Omental fat pad (tissue), 4 donors: ENCODE measurements at places on chromosomes 2 and 18.

GRCh38 chr2:128448331-128449225 is 129.9 kb upstream of the HS6ST1 start:
- no peak for DNase-seq

GRCh38 chr2:205957452-205958154 is 128.4 kb downstream of the INO80D start:
- no peak for DNase-seq

DNA sequence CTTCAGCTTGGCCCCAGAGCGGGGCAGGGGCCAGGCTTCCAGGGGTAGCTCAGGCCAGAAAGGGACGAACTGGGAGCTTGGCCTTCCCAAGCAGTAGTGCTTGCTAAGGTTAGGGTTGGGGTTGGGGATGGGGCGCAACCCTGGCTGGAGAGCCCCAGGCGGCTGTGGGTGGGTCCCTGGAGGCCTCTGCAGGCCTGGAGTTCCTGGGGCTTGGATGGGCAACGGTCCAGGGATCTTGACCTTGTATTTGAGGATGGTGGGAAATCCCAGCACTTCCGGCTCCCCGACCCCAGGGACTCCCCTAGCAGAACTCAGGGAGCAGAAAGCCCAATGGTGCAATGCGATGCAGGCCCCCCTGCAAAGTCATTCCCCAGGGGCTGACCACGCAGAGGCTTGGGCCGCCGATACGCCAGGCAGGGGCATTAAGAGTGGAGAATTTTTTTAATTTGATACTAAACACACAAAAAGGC is 12.6 kb upstream of the MLPH start:
- DNase-seq, result no peak

DNA sequence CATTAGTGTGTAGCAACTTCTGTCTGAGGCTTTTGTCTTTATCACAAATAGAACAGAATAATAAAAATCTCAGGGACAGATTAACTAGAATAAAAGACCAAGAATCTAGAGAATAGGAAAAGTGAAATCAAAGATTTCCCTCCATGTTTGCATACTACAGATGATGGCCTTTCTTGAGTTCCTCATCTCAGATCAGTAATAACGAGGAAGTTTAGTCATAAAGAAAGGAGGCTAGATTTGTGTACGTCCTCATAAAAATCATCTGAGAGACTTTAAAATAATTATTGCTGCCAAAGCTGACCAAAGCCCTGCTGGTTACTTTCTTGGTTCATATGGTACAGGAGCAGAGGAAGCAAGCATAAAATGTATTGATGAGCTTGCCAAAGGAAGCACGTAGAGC is 117.3 kb downstream of the MIB1 start:
- no peak for DNase-seq

GRCh38 chr2:208867374-208867773 is 460.8 kb downstream of the PTH2R start:
- DNase-seq, result no peak

- no peak for DNase-seq
Observed at GRCh38 chr2:85839461-85839860, 49.3 kb downstream of the ST3GAL5 start.

DNA sequence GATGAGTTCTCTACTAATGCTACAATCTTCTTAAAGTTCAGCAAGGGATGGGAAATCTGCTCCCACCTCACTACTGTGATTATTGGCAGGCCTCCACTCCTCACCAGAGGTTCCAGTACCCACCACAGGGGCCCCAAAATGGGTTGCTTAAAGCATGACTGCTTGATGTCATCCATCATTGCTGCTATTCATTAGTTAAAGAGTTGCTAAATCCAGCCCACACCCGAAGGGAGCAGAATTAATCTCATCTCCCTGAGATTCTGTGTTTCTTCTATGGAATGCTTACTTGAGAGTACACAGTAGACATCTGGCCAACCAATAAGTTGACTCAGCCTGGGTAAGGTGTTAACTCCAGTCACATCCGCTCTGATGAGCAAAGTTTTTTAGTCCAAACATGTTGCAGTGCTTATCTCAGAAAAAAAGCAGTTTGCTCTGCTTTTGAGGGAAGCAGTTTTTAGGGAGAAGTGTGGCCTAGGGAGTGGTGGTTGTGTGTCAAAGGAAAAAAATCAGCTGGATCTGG is 690.2 kb upstream of the POU3F3 start:
- no peak for DNase-seq

GRCh38 chr18:46771141-46771540 is 14.3 kb upstream of the ST8SIA5 start:
- DNase-seq, result no peak

GRCh38 chr18:46629361-46629760 is 27.7 kb downstream of the LOXHD1 start:
- DNase-seq, result no peak

DNA sequence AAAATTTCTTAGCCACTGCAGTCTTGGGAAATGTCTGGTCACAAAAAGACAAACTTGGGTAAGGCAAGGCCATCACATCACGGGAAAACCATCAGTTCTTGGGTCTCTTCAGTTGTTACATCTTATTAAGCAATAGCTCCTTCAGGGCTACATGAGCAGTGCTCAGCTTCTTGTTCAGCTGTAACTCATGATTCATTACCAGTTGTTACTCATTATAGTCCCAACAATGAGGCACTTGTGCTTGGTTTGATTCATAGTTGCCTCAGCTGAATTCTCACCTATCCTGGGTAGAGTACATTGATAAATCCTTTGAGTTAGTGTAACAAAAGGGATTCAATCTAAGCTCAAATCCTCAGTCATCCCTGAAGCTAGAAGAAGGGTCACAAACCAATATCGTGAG is 102.4 kb upstream of the DCC start:
- DNase-seq, result no peak

DNA sequence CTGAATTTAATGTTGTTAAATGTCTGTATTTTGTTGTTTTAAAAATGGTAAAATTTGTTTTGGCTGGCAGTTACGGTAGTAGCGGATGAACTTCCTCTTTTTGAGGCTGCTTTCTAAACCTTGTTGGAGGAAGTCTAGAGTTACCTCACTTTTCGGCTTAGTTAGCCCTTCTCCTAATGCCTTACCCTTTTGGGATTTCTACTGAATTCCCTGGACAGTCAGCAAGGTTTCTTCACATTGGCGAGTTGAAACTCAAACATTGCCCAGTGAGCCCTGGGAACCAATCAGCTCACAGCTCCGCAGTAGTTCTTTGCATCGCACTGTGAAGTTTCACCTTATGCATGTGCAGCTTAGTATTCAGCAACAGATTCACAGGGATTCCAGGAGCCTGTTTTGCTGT is 55.2 kb downstream of the TMEM247 start:
- no peak for DNase-seq

GRCh38 chr2:98908931-98909316 is 27.1 kb downstream of the CRACDL start:
- no peak for DNase-seq

GRCh38 chr2:158818511-158818910 is 23.4 kb downstream of the DAPL1 start:
- DNase-seq, result no peak

GRCh38 chr2:142286618-142287017 is 155.8 kb upstream of the LRP1B start:
- no peak for DNase-seq

DNA sequence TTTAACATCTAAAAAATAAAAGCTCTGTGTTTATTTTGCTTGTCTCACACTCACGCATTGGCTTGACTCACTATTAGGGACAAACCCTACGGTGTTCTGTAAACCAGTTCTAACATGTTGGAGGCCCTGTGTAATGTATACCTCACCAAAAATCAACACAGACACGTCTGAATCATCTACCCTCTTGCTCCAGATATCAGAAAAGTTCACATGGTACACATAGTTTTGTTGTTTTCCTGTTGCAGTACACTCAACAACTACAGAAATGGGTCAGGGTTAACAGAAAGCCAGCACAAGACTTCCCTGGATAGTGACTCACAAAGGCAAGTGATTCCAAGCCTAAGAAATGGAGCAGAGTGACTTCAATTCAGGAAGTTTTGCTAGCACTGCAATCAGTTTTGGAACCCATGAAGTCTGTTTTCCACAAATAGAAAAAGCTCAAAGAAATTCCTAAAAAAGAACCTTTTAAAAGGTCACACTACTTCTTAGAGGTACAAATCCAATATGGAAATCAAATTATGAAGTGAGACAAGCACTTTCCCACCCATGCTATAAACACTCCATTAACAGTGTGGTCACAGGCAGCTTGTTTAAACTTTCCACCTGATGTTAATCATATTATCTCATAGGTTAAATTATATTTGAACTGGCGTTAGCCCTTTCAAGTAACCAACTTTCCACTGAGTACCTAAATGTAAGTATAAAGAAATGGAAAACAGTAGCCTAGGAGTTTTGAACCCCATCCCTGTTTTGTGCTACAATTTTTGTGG is 87.4 kb downstream of the GAREM1 start:
- no peak for DNase-seq

- no peak for DNase-seq
Observed at GRCh38 chr2:127355407-127356008, 32.3 kb downstream of the MAP3K2 start.

DNA sequence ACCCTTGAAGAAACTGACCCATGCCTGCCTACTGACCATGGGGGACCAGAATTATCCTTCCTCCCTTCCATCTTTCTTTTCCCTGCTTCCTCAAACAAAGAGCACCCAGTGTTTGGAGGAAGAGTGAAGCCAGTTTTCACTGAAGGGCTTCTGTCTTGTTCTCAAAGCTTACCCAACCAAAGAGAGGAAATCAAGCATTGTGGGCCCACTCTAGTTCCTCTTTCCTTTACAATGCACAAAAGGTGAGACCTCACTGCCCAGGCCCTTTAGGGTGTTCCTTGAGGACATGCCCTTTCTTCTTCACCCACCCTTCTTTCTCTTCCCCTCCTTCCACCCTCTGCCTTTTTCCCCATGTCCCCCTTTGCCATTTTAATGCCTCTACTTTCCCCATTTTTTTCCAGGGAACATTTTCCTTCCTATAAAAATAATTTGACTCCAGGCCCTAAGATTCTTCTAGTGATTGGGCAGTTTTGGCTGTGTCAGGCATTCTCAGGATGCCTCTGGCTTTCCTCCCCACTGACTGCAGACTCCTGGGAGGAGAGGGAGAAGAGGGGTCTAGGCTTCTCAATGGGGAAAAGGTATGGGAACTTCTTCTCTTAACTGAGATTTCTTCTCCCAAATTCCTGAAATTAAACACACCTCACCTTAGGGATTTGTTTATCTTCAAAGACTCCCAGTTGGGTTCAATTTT is 126.6 kb upstream of the RMDN2 start:
- DNase-seq, result no peak

DNA sequence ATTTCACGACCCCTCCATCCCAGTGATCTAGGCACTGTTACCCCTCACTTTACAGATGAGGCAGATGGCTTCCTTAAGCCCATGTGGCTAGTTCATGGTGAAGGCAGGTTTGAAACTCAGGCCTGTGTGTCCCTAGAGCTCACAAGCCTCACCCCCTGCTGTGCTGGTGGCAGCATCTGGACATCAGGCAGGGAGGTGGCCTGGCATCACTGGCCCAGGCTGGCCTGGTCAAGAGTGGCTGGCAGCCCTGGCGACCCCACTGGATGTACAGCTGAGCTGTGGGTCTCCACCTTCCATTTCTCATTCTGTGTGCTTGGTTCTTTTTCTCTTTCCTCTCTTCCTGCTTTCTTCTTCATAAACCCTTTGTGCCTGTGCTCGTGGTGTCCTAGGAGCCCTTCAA is 56.3 kb downstream of the BOLA3 start:
- no peak for DNase-seq

- no peak for DNase-seq
Observed at GRCh38 chr18:73409242-73409641, 541.5 kb upstream of the NETO1 start.

DNA sequence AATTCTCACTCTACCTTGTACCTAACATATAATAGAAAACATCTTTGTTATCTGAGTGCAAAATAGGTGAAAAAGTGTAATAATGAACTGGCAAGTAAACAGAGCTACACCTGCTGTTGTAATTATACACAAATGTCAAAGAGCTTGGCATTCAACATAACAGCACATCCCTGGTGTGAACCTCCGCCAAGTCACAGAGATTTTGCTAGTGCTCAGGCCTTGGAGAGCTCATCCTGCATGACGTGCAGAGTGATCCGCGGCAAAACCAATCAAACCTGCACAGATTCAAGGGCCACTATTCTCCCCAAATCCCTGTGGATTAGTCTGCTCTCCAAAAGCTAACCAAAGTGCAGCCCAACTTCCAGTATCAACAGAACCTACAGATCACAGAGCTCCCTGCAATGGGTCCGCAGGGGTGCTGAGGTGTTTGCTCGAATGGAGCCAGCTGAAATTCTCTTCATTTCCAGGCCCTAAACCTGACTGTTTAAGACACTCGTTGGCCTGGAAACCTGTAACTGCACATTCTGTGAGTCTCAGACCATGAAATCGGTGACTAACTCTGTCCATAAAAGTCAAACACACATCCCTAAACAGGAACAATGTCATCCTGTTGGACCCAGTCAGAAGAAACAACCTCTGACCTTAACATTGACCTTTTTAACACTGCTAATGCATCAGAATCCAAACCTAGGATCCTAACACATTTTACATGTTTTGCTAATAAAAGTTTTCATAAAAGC is 111.8 kb downstream of the EPB41L3 start:
- DNase-seq, result no peak

DNA sequence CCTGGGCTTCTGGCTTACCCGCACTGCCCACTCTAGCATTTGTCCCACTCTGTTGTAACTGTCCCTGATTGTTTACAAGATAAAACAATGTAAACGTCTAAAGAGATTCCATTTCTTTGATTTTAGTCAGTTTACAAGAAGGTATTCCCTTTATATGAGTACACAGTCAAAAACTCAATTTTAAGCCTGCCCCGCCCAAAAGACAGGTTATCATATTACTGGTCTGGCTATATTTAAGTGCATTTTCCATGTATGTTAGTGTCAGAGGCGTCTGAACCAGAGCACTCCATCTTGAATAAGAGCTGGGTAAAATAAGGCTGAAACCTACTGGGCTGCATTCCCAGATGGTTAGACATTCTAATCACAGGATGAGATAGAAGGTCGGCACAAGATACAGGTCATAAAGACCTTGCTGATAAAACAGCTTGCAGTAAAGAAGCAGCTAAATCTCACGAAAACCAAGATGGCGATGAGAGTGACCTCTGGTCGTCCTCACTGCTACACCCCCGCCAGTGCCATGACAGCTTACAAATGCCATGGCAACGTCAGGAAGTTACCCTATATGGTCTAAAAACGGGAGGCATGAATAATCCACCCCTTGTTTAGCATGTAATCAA is 15.0 kb downstream of the GPR45 start:
- no peak for DNase-seq

- no peak for DNase-seq
Observed at GRCh38 chr2:223956300-223956699, 963 bp upstream of the MRPL44 start.

DNA sequence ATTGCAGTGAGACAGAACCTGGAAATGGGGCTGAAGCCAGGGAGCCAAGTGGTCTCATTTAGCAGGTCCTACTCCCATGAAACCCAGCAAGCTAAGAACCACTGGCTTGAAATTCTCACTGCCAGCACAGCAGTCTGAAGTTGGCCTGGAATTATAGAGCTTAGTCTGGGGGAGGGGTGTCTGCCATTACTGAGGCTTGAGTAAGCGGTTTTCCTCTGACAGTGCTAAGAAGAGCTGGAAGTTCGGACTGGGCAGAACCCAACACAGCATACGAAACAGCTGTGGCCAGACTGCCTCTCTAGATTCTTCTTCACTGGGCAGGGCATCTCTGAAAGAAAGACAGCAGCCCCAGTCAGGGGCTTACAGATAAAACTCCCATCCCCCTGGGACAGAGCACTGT is 305.7 kb upstream of the SETBP1 start:
- no peak for DNase-seq
